HCEC 1CT (cell line): ENCODE measurements at places on chromosomes 7 and 10.

DNA sequence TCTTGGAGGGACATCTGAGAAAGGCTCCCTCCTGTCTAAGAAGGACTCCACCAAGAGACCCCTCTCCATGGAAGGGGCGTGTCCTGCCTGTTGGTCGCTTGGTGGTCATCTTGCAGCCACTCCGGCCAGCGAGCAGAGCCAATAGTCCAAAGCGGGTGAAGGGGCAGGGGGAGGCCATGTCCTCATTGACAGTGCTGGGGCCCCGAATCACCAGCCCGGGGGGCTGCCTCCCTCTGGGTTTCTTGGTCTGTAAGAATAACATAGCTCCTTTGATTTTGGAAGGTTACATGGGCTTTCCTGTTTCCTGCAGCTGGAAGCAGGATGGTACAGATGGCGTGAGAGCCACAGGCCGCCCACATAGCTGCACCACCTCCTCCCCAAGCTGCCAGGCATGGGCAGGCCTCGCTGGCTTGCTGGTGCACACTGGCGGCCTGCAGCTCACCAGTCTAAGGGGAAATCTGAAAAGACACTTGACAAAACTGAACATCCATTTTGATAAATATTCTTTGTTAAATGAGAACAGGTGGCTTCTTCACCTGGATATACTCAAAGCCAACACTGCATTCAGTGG is 105.8 kb downstream of the ARHGAP22 start:
- no peak for DNase-seq

DNA sequence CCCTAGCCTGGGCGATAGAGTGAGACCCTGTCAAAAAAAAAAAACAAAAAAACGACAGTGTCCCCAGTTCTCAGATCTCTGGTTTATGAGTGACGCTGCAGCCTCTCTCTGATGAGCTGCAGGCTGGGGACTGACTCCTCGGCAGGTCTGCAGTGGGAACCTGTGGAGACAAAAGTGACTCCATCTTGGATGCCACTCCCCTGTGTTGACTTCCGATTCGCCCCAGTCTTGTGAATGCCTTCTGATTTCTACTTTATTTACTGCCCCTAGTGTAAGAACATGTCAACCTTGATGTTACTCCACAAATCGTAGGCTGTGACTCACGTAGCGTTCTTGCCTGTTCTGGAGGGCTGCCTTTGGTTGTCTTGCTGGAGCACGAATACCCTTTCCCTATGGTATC is 6.2 kb downstream of the TACR2 start:
- DNase-seq = no peak

DNA sequence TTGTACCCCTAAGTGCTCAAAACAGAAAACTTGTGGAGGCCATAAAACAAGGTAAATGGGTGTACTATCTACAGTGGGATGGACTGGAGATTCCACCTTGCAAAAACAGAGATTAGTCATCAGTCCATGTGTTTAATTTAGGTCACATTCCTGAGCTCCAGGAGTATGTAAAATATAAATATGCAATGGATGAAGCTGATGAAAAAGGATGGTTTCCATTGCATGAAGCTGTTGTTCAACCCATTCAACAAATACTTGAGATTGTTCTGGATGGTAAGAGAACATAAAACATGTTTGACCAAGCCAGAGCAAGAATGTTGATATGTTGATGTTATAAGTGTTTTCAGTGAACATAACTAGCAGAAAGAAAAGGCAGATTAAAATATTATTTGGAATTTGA is 14.6 kb downstream of the ASB15 start:
- no peak for DNase-seq

- DNase-seq = no peak
Measured at GRCh38 chr10:108836362-108836761, 1086.9 kb downstream of the XPNPEP1 start.

DNA sequence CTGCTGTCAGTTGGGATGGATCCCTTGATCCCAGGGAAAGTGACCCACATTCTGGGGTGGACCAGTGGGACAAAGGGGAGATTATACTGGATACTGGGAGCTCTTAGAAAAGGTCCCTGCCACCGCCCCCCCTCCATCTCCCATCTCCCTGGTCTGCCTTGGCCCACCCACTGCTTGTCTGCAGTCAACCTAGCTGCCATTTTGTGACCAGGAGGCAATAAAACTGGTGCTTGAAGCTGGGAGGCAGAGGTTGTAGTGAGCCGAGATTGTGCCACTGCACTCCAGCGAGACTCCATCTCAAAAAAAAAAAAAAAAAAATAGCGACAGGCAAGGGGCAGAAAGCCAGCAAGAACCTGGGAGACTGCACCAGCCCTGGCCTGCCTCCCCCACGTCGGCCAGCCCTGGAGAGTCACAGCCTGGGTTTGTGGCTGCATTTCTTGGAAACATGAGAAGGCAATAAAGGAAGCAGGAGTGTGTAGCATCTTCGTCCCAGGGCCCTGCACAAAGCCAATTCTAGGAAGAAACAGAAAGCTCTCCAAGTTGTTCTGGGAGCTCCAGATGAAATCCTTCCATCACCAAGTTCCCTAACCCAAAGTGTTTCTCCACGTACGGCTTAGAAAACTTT is 4.7 kb upstream of the ARPC1B start:
- no peak for DNase-seq

DNA sequence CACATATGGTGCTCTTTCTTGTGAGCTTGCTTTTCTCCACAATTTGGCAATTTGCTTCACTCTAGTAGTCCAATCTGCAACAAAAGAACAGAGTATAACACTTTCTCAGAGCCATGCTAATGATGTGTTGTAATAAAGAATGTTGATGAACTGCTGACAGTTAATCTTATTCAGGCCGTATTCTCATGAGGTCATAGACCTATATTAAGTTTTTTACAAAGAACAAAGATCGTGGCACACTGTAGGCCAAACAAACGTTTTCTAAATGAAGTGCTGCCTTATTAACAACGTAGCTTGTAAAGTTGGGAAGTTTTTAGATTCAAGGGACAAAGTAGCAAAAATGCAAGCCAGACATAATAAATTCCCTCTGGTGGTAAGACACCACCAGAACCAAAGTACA is 160.1 kb downstream of the GALNT11 start:
- DNase-seq = no peak

GRCh38 chr10:118520116-118520742 is 75.2 kb downstream of the PRLHR start:
- DNase-seq = no peak

GRCh38 chr7:156845379-156846101 is 47.4 kb downstream of the LMBR1 start:
- no peak for DNase-seq

- DNase-seq = no peak
Measured at GRCh38 chr10:62189131-62189530, 79.5 kb downstream of the RTKN2 start.

DNA sequence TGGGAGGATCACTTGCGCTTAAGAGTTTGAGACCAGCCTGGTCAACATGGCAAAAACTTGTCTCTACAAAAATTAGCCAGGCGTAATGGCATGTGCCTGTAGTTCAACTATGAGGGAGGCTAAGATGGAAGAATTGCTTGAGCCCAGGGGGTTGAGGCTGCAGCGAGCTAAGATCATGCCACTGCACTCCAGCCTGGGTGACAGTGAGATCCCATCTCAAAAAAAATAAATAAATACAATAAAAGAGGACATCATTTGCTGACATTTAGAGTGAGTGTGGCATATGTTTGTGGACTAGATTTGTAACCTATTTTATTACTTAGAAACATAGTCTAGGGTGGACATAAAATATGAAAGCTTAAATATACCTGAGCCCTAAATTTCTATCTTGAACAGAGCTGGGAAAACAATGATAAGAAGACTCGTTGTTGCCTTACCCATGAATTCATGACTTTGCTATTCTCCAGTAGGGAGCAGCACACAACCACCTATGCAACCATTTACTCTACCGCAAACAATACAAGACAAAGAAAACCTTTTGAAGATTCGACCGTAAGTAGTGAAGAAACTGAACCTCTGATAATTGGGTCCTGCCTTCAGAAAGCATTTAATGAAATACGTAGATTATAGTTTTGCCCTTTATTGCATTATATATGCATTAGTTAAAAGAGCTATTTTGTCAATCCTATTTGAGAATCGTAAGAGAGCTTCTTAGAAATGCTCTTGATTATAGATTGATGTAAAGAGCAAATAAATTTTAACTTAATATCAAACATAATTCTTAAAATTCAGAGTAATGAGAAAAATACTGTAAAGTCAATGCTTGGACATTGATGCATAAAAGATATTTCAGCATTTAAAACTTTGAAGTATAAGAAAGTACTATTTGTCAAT is 83.5 kb downstream of the GNAT3 start:
- DNase-seq = peak; percentile 76

DNA sequence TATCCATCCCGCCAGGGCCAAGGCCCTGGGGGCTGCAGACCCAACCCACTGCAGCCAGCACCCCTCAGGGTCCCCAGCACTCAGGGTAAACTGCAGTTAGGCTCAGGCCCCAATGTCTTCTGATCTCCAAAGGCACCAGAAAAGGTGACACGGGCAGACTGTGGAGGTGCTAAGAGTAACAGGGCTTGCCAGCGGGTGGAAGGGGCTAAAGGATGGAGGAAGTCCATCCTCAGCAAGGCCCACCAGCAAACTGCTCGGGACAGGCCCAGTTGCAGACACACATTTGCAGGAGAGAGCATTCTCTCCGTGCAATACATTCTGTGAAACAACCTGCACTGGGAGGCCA is 95.6 kb upstream of the DDC start:
- no peak for DNase-seq

GRCh38 chr7:91789558-91789957 is 90.9 kb downstream of the MTERF1 start:
- DNase-seq = no peak

DNA sequence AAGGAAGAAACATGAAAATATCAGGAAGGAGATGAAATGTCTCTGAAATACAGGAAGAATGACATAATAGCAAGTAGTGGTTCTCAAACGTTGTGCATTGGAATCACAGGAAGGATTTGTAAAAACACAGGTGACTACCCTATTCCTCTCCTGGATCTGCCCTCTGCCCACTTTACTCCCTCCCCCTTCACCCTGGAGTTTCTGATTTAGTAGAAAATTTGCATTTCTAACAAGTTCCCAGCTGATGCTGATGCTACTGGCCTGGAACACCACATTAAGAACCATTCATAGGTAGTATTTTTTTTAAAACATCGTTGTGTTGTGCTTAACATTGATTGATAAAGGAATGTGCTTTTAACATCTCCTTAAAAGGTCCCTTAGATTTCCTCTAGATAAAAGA is 130.9 kb downstream of the PHF14 start:
- no peak for DNase-seq

GRCh38 chr7:41010967-41011366 is 691.9 kb downstream of the INHBA start:
- peak; percentile 53 for DNase-seq

DNA sequence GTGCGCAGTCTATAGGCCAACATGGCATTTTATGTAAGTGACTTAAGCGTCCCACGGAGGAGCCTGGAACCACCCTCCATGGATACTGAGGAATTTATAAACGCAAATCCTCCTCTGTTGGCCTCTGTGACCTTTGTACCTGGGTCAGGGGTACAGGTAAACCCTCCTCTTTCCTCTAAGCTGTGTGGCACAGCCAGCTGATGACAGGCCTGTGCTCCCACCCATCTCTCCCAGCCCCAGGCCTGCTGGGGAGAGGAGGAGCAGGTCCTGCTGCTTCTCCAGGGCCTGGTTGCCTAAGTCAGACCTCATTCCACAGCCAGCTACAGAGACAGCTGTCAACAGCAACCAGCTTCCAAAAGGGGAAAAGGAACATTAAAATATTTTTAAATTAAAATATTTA is 5.0 kb downstream of the AVPI1 start:
- no peak for DNase-seq

DNA sequence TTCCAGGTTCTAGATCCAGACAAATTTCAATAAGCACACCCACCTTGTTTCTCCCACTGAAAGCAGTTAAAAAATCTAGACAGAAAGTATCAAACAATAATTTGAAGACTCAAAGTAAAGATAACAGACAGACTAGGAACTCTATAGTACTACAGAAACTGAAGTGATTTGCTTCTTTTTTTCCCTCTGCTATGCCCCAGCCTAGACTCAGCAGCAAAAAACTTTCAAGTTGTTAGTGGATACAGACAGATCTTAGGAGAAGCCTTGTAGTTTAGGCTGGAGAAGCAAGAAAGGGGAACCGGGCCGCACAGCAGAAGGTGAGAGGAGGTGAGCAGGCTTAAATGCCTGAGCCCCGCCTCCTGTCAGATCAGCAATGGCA is 65.1 kb downstream of the IGF2BP3 start:
- no peak for DNase-seq

DNA sequence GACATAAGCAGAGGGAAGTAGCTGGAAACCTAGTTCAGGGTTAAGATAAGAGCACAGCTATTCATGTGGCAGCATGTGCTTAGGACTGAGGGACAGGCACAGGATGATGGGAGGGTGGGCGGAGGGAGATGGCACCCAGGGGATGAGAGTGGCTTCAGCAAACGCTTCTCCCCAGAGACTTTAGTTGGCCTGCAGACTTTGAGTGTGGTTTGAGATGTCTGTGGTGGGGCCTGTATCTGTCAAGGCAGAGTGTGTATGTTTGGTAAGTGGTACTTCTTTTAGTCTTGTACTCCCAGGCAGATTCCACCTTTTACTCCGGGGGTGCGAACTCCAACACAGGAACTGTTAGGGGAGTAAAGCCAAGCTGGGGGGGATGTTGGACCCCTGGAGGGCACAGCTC is 88.9 kb downstream of the WDFY4 start:
- DNase-seq = no peak

DNA sequence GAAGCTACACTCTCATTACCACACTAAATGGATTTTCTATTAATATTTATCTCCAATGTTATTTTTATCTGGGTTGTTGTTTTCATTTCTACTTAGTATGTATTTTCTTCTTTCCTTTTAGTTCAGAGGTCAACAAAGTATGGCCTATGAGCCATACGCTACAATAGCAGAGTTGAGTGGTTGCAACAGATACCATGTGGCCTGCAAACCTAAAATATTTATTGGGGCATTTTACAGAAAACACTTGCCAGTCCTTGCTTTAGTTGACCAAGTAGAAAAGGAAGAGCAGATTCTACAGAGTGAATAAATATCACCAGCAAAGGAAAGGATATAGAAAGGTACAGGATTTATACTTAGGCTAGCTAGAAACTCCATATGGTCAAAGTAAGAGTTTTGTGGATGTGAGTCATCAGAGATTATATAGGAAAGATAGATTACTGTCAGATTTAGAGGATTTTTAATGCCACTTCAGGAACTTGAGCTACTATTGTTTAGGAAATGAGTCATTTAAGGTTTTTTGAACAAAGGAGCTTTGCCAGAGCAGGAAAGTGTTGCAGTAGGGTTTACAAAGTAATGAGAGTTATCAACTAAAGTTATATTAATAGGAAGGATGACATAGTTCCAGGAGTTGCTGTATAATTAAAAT is 323.3 kb upstream of the KAT6B start:
- DNase-seq = peak; percentile 75

DNA sequence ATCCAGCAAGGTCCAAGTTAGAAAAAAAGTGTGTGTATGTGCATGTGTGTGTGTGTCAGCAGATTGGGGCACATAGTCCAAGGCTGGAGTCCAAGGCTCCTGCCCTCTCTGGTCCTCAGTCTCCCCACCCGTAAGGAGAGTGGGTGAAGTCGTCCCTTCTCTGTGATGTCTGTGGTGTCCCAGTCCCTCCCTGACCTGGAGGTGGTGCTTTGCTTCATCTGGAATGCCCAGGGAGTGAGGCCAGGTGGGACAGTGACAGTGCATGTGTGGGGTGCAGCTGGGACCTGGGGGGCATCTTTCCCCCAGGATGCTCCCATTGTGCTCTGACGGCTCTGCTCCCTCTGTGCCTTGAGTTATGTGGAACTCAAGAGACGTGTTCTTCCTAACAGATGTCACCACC is 18.0 kb downstream of the AQP1 start:
- DNase-seq = no peak
